ENCODE measurements at places on chromosomes 6 and 20.
A peak's percentile ranks its signal among the peaks of the same experiment; 100 is the strongest.

DNA sequence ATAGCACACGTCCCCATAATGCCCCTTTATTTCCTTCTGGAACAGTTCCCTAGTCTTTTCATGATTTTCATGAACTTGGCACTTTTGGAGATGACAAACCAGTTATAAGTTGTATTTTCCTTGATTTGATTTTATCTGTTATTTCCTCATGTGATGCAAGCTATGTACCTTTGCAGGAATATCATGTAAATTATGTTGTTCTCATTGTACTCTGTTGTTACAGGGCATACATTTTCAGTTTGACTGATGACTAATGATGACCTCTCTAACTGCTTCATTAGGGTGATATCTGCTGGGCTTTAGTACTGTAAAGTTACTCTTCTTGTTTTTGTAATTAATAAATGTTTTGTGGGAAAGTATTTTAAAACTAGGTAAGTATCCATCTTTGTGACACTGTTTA is 147.3 kb downstream of the ZFAND3 start:
- DNase-seq = no peak

- DNase-seq = peak; percentile 37
Measured at GRCh38 chr6:157268835-157269234, 54.5 kb downstream of the TMEM242 start.

- DNase-seq = peak; percentile 41
Measured at GRCh38 chr6:153312634-153313033, 181.6 kb upstream of the RGS17 start.

- no peak for DNase-seq
Measured at GRCh38 chr6:166907871-166908806, 48.2 kb downstream of the RNASET2 start.

DNA sequence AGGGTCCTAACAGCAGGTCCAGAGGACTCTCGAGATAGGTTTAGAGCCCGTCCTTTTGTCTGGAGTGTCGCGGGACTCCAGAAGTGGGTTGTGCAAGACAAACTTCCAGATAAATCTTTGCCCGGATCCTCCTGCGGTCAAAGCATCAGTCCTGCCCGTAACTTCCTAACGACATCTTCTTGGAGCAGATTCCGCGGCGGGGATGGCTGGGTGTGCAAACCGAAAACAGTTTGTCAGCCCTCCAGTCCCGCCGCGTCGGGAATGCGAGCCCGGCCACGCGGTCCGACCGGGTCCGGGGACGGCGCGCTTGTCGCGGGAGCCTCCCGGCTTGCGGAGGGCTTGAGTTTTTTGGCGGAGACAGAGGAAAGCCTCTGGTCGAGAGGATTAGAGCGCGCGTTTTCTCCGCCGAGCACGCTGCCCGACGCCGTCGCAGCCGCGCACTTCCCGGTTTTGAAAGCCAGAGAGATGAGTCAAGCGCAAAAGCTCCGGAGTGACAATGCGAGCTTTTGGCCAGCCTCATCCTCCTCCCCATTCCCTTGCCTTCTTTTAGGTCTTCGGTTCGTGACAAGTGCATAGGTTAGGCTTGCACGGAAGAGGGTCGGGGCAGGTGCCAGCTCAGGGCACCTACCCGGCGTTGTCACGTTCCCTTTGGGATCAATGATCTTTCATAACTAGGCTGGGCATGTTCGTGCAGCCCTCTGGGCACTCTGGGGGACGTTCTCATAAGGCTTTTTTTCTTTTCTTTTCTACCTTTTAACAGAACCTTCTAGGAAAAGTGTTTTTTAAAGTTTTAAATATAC is 91.3 kb upstream of the PRDM1 start:
- DNase-seq = peak; percentile 65

DNA sequence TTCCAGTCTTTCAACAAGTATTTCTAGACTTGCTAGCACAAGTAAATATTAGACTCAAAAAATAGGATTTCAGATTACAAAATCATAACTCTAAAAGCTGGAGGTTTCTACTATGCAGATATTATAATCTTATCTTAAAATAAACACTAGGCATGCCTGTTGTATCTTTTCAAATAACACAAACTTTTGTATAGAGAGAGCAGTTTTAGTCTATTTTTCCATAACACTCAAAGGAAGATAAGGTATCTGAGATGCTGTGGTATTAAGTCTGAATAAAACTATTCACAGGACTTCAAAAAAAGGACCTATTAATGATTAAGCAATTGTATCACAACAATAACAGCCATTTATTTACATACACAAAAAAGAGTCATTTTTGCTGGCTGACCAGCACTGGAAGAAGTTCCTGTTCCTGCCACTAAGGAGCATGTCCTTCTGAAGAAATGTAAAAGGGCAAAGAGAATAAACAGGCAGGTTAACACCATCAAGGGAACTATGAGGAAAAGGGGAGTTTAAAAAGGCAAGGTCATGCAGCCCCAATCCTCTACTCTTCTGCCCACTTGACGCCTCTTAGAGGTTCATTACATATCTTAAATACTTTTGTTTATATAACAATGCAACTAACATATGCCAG is 39.4 kb downstream of the REPS1 start:
- DNase-seq = no peak

- no peak for DNase-seq
Measured at GRCh38 chr20:4563031-4563430, 158.7 kb upstream of the PRND start.

DNA sequence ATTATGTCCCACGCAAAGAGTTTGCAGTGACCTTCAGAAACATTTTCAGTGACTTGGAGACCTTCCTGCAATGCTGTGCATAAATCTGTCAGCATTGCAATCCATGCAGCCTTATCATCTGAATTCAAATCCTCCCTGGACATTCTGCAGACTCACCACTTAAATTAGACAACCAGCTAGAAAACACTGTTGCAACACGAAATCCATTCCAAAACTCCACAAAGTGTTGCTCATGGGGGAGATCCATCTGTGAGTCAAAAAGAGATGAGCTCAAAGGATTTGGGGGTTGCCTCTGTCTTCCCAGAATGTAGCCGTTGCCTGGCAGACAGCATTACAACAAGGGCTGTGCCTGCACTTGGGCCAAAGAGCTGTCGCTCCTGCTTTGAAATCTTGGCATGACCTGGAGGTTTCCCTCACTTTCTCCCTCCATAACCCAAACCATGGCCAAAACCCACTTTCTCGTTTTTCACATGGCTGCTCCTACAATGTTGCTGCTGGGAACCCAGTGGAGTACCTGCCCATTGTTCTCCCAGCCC is 163.5 kb upstream of the CDYL start:
- DNase-seq = no peak

GRCh38 chr6:99002831-99003230 is 55.1 kb upstream of the FBXL4 start:
- DNase-seq = no peak

DNA sequence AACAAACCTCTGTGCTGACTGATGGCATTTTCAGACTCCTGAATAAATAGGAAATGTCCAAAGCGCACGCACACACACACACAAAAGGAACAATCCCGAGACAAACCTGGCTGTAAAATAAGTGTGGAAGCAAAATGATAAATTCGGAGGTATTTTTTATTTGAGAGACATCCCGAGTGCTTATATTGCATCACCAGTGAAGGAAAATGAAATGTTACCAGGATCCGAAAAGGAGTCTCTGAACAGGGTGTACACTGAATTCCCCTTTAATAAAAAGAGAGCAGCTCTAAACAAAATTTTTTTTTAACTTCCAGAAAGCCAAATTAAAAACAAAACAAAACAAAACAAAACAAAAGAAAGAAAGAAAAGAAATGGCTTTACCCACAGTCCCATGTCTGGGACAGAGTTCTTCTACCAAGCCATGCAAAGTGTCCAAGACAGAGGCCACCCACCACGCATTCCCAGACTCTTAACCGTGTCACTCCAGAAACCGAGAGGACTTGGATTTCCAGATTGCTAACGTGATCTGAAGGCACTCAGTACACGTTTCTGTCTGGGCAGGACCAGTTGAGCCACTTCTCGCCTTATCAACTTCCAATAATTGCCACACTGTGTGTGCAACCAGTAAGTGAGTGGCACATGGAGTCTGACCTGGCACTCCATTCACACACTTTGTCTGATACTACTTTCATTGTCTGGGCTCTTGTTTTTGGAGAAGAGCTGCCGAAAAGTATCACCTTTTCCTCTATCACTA is 817 bp downstream of the ME1 start:
- DNase-seq = no peak

GRCh38 chr6:107712665-107713551 is 111.2 kb downstream of the SCML4 start:
- peak; percentile 65 for DNase-seq

DNA sequence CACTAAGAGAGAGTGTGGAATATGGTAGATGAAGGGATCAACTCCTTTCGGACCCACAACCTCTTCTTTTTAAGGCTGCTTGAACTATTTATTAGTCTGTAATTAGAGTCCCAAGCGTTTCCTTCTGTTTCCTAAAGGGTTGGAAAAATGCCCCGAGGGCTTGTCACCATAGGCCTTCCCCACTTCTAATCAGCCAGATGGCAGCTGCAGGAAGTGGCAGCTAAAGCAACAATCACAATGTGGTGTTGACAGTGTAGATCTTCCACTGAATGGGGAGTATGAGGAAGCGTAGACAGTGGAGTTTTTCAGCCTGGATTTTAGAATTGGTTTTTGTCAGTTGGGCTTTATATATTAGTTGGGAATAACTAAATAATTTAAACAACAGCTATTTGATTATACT is 40.6 kb downstream of the SLC35D3 start:
- no peak for DNase-seq

All from kidney (tissue), 22 donors.